ENCODE measurements at places on chromosomes 4 and X.

DNA sequence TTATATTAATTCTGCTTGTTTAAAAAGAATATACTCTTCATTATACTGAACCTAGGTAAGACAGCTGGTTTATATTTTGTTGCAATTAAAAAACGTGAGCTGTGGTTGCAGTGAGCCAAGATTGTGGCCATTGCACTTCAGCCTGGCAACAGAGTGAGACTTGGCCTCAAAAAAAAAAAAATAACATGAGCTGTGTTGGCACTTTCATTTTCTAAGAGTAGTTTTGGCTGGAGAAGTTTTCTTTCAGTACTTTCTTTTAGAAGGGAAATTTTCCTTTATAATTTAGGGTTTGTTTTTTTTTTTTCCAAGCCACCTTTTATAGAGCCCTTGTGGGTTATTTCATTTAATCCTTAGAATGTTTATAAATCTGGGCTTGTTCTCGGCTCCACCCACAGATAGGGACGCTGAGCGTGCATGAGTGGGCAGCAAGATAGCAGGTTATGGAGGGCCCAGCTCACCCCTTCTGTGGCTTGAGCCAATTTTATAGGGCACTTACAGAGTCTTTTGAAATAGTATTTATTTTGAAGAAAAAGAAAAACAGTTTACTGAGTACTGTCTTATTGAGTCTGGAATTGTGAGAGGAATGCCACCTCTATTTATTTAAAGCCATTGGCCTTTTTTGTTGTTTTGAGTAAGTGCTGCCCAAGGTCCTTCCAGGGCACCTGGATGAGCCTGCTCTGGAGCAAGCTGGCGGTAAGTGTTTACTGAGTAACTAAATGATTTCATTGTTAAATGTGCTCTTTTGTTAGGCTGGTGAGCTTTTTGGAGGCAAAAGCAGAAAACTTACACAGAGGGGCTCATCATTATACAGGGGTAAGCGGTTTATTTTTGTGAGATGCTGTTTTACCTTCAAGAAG lies 60.9 kb downstream of the HTT start:
- DNase-seq = no peak

DNA sequence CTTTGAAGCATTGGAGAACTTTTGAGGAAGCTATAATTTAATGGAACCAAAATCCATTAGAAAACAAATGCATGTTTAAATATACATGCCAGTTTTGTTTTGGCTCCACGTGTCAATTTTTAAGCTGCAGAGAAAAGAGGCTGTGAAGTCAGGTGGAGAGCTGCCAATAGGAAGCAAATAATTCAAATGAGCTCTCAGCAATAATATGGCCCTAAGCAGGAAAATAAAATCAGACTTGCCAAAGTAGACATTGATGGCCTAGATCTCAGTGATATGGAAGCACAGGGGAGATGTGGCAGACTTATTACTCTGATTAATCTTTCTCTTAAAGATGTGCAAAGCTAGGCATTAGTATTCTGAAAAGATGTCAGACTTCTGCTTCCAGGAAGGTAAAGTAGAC lies 769.8 kb upstream of the NDST4 start:
- DNase-seq = no peak

- no peak for DNase-seq
Observed at GRCh38 chr4:40524366-40525041, 105.2 kb downstream of the RBM47 start.

DNA sequence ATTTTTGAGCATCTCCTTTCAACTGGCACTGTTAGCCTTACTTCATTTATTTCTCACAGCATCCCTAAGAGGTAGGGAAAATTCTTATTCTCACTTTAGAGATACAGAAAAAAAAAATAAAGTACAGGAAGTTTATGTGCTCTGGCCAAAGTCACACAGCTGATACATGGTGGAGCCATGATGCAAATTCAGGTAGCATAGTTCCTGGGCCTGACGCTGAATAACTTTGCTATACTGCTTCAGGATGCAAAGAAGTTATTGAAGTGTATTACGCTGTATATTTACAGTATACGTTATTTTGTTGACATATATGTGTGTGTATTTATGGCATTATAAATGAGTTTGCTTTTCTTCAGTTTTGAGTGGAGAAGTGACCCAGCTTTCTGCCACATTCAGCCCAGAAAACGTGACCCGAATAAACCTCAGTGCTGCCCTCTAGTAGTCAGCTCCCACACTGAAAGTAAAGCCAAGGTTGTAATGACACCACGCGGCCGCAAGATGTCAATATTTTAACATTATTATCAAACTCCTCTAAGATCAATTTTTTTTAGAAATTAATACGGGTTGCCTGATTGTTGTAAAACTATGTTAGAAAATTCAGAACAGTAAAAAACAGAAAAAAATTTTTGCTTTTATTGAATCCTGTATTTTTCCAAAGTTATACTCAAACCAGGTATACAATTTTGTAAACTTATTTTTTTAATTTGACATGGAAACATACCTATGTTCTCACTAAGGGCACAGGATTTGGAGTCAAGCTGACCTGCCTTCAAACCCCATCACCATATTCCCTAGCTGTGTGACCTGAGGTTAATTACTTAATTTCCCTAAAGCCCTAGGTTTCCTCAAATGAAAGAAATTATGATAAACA lies 3.8 kb upstream of the GUCY2F start:
- DNase-seq = no peak

DNA sequence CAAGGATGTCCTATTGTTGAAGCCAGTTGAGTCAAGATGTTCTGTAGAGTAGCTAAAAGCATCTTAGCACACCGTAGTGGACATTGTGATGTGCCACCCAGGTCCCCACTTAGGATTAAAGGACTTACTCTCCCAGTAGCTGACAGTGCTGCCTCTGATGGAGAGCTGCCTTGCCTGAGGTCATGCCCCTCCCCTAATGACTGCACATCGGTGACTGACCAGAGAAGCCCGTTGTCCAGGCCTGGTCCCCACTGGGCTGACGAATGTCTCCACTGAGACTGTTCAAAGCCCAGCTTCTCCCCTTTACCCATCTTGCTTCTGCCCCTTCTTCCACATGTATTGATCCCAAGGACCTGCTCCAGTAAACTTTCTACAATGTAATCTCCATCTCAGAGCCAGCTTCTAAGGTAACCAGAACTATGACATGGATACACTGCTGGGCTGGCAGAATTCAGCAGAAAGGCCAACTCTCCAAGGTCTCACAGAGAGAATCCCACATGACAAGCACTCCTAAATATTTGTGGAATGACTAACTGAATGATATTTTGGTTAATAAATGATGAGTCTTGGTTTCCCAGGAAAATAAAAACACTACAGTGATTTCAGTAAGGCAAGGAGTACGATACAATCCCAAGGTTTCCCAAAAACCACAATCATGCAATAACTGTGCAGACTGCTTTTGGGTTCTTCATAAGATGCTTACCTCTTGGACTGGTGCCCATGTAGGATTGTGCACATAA lies 82.4 kb upstream of the TMEM150C start:
- DNase-seq = no peak

DNA sequence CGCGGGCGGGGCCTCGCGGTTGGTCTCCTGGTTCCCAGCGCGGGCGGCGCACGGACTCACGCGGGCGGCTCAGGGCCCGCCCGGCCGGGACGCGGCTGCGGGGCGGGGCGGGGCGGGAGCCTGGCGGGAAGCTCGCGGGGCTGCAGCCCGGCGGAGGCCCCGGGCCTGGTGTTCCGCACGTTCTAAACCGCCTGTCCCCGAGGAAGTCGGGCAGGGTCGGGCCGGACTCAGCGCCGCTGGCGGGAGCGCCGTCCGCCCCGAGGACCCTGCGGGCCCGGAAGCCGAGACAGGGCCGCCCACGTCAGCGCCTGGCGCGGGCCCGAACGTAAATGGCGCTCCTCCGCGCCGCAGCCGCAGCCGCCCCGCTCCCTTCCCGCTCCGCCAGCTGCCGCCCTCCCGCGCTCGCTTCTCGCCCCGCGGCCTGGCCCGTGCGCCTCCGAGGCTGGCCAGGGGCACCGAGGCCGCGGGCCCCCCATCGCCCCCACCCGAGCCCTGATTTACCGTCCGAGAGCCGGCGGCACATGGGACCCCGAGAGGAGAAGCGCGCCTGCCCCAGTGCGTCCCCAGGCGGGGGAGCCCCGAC lies 309 bp upstream of the CTBP1 start:
- peak; percentile 83 for DNase-seq

DNA sequence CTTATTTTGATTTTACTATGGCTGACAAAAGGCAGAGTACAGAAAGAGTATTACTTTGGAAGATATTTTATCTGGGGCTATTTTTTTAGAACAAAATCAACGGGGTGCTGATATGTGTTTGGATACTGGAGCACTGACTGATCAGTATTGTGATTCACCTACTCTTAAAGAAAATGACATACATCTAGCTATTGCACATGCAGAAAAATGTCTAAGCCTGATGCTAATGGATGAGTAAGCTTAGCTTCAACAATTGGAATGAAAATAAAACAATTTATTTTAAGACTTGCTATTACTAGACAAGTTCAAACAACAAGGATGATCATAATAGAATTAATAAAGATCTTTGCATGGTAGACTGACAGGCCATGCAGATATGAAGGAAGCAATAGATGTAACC lies 262.0 kb downstream of the PPP1R2C start:
- DNase-seq = no peak

DNA sequence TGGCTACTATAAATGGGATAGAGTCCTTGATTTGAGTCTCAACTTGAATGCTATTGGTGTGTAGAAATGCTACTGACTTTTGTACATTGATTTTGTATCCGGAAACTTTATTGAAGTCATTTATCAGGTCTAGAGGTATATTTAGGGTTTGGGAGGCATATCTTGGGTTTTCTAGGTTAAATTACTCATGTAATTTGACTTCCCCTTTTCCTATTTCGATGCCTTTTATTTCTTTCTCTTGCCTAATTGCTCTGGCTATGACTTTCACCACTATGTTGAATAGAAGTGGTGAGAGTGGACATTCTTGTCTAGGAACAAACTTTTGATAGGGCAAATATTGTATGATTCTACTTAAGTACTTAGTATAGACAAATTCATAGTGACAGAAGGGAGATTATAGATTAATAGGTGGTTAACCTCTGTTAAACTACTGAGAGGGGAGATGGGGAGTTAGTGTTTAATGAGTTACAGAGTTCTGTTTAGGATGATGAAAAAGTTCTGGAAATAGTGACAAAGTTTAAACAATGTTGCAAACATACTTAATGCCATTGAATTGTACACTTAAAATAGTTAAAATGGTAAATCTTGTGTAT lies 22.8 kb upstream of the HSPA4L start:
- DNase-seq = no peak
